ENCODE measurements at places on chromosomes 13 and 19.
A peak's percentile ranks its signal among the peaks of the same experiment; 100 is the strongest.

DNA sequence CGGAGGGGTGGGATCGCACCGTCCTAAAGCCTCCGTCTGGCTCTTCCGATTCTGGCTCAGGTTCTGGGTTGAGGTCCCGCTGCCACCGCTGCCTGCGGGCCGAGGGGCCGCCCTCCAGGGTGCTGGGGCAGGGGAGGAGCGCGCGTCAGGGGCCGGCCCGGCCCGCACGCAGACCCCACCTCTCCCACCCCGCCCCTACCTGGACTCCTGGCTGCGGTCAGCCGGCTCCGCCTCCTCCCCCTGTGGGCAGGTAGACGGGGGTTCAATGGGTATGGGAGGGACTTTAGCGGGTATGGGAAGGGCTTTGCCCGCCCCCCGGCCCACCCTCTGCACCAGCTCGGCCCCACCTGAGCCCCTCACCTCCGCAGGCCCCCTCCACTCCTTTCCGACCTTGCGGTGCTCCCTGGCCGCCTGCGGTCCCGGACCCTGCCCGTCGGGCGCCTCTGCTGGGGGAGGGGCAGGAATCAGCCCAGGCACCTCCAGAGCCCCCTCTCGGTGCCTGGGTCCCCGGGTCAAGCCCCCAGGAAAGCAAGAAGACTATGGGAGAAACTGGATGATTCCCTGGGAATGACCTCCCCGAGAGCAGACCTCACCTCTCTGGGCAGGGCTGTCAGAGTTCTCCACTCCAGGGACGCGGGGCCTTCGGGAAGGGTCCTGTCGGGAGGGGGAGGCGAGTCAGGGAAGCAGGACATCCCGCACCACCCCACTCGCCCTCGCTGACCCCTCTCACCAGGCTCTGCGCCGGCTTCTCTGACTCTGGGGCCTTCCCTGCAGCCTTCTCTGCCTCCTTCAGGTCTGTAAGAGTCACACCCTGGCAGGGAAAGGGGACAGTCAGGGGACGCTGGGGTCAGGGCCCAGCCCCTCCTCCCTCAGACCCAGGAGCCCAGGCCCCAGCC is 17.0 kb downstream of the EPS8L1 start:
- DNase-seq: no peak

DNA sequence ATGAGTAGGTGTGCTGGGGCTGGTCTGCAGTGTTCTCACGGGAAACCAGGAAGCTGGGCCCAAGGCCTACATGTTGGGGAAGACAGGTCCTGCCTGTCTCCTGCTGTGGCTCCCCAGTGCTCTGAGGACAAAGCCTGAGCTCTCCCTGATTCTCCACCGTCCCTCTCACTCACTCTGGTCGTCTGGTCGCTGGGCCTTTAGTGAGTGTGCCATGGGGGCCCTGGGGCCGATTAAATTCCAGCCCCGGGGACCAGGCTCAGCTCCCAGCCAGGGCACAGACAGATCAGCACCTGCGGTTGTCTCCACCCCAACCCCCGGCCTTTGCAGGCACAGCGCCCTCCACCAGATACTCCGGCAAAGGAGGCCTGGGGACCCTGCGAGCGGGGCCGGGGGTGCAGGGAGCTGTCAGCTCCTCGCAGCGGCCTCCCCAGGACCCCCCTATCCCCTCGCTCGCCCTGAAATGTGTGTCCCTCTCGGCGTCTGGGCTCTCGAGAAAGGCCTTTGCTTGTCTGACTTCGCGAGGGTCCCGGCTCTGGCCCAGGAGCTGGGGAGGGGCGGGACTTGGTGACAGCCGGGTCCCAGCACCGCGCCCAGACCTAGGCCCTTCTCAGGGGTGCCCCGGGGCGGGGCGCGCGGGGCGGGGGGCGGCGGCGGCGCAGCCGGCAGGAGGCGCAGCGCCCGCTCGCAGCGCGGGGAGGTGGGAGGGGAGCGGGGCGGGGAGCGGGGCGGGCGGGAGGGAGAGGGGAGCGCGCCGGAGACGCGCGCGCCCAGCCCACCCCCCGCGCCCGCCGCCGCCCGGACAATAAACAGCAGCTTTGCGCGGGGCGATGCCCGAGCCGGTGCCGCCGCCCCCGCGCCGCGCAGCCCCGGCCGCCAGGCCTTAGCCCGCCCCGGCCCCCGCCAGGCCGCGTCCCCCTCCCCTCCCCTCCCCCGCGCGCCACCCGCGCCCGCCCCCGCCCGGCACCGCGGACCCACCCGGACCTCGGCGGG is at the start of gene PALM:
Gene PALM (plus strand): TSS at position 782 of the 990 bp plus-strand sequence. CDS start 212 bp downstream, outside the sequence.
- DNase-seq: no peak

DNA sequence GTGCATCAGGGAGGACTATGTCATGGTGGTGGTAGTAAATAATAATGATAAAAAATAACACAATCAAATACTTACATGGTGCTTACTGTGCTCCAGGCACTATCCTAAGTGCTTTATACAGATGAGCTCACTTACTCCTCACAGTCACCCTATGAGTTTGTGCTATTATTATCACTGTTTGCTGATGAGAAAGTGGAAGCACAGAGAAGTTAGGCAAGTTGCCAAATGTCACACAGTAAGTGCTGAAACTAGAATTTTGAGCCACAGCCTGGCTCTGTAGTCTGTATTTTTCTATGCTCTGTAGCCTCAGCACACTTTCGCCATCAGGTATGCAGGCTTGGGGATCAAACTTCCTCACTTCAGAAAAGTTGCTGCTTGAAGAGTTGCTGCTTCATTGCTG is 46.6 kb downstream of the HTR2A start:
- no peak for DNase-seq

GRCh38 chr13:72851678-72852014 is 69.7 kb downstream of the PIBF1 start:
- DNase-seq: no peak

DNA sequence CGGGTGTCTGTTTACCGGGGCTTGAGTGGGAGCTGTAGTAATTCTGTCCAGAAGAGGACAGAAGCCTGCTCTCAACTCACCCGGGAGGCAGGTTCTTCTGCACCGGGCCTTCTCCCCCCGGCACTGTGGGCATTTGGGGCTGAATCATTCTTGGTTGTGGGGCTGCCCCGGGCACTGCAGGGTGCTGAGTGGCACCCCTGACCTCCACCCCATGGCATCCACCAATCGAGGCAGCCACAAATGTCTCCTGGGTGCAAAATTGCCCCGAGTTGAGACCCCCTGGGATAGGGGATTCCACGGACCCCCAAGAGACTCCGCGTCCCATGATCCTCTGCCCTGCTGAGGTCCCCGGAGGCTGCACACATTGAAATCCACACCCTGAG is 68.8 kb downstream of the GNG7 start:
- no peak for DNase-seq

DNA sequence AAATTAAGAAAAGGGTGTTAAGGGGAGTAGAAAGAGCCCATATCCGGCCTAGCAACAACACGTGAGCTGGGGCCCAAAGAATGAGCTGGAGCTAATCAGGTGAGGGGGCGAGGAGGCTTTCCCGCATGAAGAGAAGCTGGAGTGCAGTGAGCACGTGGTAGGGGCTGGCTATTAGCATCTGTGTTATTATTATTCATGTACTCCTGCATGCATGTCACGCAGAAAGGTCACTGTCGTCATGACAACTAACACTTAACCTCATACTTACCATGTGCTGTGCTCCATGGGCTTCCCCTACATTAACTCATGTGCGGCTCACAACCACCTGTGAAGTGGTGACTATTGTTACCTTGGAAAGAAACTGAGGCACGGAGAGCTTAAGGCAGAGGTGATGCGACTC is 227.6 kb upstream of the UBL3 start:
- no peak for DNase-seq

GRCh38 chr13:43767341-43767931 is 19.3 kb downstream of the ENOX1 start:
- DNase-seq: no peak

- DNase-seq: no peak
Observed at GRCh38 chr19:2782329-2782935, 641 bp downstream of the SGTA start.

GRCh38 chr13:82615043-82615442 is 1267.2 kb downstream of the SLITRK1 start:
- no peak for DNase-seq

DNA sequence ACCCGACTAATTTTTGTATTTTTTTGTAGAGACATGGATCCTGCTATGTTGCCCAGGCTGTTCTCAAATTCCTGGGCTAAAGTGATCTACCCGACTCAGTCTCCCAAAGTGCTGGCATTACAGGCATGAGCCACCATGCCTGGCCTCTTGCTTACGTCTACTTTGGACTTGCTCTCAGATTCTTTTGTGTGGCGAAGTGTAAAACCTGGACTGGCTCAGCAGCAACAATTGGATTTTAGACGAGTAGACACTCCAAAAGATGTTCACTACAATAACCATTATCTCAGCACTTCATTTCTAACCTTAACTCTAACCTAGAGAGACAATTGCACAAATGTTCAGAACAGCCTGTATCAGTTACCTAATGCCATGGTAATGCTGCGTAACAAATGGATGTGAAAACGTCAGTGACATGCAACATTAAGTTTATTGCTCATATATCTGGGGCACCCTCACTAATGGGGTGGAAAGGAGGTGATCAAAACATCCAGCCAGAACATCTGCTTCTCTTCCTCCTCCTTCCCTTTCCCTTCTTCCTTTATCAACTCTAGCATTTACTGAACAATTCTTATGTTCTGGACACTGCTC is 124.9 kb upstream of the MRI1 start:
- no peak for DNase-seq

- no peak for DNase-seq
Observed at GRCh38 chr13:99507054-99507453, 5.8 kb downstream of the TM9SF2 start.

- DNase-seq: no peak
Observed at GRCh38 chr19:30070968-30071632, 129.1 kb downstream of the URI1 start.

GRCh38 chr13:30915691-30916541 is 9.8 kb downstream of the MEDAG start:
- DNase-seq: no peak

- DNase-seq: peak; percentile 72
Observed at GRCh38 chr19:16303755-16304154, 20.9 kb upstream of the KLF2 start.

- peak; percentile 43 for DNase-seq
Observed at GRCh38 chr13:113639616-113640262, 18.3 kb downstream of the ATP4B start.

DNA sequence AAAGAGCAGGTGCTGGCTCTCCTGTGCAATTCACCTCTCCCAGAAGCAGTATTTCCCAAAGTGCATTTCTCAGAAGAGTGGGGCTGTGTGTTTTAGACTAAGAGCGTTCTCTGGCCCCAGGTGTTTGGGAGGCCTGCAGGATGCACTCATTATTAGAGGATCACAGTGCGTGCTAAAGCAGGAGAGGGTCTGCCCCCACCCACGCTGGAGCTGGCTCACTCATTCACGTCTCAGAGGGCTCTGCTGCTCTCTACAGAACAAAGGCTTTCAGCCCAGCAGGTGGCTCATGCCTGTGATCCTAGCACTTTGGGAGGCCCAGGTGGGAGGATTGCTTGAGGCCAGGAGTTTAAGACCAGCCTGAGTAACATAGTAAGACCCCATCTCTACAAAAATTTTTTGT is 756.7 kb downstream of the UQCRFS1 start:
- DNase-seq: no peak

- DNase-seq: no peak
Observed at GRCh38 chr13:37365496-37365895, 233.1 kb downstream of the POSTN start.

GRCh38 chr13:79246578-79246949 is 159.5 kb downstream of the RBM26 start:
- DNase-seq: no peak

- peak; percentile 32 for DNase-seq
Observed at GRCh38 chr13:91141543-91142061, 205.9 kb upstream of the MIR17HG start.

- no peak for DNase-seq
Observed at GRCh38 chr13:95160112-95160906, 140.9 kb downstream of the ABCC4 start.

Data from tibial artery (tissue), 4 donors.